Left forelimb (tissue), 1 donor: ENCODE measurements at places on chromosomes 5 and 9.

GRCh38 chr9:35935755-35936509 lies 22.0 kb downstream of the OR2S2 start:
- no peak for DNase-seq

DNA sequence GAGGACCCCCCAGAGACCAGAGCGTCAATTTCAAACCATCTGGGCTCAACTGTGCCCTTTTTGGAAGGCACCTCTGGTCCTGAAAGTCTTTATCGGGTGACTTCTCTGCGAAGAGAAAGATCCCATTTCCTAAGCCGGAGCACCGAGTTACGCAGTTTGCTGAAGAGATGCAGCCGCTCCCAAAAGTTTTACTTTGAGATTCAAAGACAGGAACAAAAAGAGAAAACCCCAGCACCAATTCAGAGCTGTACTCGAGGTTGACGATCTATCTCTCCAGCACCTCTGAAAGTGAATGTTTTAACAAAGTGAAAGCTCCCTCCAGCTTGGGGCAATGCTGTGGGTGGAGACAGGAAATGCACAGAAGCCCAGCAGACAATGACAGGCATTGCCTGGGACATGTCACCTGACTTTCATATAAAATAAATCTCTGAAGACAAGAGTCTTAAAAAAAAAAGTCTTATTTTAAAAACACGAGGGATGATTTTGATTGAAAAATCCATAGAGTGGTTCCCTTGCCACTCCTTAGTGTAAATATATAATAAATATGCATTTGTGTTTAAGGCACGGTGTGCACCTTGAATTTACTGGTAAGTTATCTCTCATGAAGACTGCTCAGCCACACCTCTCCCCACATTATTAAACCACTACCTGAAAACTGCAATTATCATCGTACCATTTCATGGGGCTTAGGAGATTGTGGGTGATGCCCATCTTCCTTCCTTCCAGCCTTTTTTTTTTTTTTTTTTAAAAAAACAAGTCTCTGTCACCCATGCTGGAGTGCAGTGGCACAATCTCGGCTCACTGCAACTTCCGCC lies 79.9 kb downstream of the FNBP1 start:
- DNase-seq = no peak

- DNase-seq = no peak
Measured at GRCh38 chr9:92719028-92719647, 45.5 kb downstream of the BICD2 start.

DNA sequence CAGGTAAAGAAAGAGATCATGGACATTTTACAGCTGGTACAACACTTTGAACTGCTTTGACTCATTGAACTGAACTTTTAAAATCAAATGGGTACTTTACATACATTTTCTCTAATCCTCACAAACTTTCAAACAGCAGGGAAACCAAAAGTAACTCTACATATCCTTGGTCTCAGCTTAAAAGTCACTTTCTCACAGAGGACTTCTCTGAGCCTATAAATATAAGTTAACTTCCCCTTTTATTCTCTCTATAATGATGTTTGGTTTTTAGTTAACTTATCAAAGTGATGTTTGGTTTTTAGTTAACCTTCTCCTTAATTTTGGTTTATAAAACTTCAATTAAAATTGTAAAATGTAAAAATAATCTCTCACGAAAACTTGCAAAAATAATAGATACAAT lies 209.8 kb downstream of the MCTP1 start:
- DNase-seq = no peak

DNA sequence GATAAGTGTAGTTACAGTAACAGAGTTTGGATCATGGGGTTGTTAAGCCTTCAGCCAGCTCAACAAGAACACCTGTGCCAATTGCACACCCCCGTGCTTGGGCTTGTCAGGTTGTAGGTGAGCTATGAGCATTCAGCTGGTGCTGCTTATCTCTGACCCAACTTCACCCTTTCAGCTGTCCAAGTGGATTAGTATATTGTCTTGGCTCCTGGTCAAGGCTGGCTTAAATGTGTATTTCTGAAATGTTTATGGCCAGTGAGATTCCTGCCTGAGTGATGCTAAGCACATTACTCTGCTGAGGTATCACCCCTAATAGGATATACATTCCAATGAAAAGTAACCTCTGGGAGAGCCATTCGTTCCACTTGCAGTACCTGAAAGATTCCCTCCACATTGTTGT lies 44.2 kb upstream of the LMNB1 start:
- DNase-seq = no peak

DNA sequence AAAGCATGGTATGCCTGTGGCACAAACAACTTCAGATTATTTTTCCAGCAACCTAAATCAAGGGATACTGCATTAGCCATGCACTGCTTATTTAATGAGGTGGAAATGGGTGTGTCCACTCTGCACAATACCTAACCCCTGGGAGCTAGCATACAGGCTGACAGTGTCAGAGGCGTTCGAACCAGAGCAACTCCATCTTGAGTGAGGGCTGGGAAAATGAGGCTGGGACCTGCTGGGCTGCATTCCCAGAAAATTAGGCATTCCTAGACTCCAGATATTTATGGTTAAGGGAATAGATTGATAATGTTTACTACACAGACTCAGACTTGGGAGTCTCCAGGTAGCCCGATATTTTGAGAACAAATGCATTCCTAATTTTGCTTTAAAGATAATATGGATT lies 2.8 kb downstream of the FGF1 start:
- no peak for DNase-seq

- no peak for DNase-seq
Measured at GRCh38 chr5:100623719-100624118, 88.5 kb downstream of the FAM174A start.

- no peak for DNase-seq
Measured at GRCh38 chr5:132444061-132444460, 46.5 kb downstream of the IRF1 start.

DNA sequence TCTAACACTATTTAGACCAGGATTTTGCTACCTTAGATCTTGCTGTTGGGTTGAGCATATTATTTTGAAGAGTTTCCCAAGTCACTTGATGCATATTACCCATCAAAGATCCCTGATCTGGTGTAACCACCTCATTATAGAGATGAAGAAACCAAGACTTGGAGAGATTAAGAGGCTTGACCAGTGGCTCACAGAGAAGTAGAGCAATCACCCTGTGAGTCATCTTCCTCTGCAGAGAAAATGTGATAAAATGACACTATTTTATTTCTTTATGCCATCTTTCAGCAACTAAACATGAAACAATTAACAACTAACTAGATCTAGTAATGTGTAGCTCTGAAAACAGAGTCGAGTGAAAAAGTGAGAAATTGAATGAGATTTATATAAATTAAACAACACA lies 76.1 kb downstream of the KIF4B start:
- no peak for DNase-seq

DNA sequence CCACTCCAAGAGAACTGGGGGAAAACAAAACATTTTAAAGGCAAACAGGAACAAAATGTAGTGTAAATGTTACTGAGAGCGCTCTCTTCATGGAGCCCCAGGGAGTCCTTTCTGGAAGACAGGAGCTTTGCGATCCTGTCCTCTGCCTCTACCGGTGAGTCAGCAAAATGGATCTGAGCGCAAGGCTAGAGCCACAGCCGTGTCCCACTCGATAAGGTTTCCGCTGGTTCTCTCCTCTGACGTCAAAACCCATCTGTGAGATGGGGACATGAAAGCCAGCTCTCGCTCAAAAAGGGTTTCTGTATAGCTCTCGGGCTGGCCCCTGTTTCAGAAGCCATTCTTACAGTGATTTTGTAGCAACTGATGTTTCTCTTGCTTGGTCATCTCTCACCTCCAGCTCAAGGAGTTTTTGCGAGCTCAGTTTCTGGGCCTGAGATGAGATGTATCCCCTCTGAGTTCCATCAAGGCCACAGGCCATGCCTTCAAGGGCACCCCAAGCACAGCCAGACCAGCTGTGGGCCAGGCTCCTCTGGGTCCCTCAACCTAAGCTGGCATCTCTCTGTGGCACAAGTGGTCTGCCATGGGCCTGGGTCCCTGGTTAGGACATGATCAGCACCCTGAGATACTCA lies 101.6 kb downstream of the FSTL4 start:
- DNase-seq = no peak

GRCh38 chr5:138241688-138242571 lies 28.8 kb upstream of the CDC23 start:
- peak; percentile 75 for DNase-seq

DNA sequence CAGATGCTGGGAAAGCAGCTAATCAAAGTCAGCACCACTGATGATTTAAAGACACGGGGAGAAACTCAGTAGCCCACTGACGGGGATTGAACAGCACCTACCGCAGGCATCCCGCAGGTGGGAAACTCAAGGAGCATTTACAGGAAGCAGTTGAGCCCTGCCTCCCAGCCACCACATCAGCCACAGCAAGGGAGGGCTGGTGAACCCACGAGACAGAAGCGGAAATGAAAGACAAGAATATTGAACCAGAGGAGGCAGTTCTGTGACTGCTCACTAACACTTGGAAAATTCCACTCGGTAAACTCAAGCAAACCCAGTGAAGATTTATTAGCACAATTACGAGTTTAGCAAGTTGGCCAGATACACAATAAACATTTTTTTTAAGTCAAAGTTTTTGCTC lies 10.6 kb upstream of the FAM163B start:
- no peak for DNase-seq

DNA sequence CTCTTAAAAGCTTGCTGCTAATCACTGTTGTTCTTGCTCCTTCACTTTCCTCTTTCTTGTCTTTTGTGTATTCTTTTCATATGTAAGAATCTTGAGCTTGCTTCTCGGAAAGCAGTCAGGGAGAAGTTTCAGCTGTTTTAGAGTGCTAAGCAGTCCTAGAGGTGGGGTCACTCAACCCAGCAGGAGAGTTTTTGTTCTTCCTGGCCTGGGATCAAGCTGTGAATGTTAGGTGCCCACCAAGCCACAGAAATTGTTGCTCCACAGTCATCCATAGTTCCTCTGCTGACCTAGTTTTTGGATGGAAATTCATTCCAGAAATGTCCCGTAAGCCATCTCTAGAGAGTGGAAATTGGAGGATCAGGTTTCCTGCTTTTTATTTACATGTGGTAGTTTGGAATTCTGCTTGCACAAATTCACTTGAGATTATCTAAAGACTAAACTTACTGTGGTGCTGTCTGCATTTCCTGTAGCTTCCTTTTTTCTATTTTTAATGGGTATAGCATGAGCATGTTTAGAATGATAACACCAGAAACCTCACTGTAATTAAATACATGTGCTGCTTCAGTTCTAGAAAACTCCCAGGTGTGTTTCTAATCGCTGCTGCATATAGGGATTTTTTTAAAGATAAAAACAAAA lies 108.7 kb downstream of the MAST4 start:
- DNase-seq = no peak

- peak; percentile 87 for DNase-seq
Measured at GRCh38 chr9:95505717-95506427, 10.9 kb downstream of the PTCH1 start.

GRCh38 chr5:33976307-33976706 lies 8.2 kb downstream of the SLC45A2 start:
- no peak for DNase-seq

GRCh38 chr5:90934738-90935137 lies 376.1 kb downstream of the ADGRV1 start:
- no peak for DNase-seq

GRCh38 chr5:42960506-42960905 lies 79.6 kb downstream of the ANXA2R start:
- no peak for DNase-seq

GRCh38 chr9:12538842-12539579 lies 154.2 kb upstream of the TYRP1 start:
- no peak for DNase-seq

DNA sequence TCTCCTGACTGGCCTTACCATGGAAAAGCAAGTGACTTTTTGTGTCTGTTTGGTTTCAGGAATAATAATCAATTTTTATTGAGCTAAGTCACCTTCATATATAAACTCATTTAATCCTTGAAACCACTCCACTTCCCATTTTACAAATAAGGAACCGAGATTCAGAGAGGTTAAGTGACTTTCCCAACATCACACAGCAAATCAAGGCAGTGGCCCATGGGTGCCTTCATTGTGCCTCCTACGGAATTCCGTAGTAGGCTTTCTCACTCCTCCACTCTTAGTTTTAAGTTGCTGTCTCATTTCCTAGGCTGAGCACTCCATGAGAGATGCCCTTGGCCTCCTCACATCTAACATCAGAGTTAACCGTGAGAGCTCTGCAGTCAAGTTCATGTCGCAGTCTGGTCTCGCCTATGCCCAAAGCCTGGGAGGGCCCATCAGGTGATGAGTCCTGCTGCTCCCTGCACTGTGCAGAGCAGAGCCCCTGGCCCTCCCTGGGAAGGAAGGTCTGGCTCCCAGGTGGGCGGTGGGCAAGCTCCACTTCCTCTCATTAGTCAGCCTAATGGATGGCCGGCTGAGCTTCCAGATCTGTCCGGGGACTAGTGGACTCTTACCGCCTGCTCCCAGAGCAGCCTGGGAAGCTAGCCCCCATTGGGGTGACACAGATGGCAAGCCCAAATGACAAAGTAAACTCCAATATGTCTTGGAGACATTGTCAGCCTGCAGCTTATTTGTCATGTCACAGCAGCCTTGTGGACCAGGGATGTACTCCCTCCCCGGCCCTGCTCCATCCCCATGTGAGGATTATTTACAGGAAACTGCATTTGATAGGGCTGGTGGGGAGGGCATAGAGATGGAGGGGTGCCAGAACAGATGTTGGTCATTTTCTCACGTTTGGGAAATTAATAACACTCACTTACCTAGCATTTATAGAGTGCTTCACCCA lies 123.4 kb downstream of the MVB12B start:
- peak; percentile 46 for DNase-seq

GRCh38 chr9:35374436-35374835 lies 115.5 kb upstream of the RUSC2 start:
- no peak for DNase-seq

DNA sequence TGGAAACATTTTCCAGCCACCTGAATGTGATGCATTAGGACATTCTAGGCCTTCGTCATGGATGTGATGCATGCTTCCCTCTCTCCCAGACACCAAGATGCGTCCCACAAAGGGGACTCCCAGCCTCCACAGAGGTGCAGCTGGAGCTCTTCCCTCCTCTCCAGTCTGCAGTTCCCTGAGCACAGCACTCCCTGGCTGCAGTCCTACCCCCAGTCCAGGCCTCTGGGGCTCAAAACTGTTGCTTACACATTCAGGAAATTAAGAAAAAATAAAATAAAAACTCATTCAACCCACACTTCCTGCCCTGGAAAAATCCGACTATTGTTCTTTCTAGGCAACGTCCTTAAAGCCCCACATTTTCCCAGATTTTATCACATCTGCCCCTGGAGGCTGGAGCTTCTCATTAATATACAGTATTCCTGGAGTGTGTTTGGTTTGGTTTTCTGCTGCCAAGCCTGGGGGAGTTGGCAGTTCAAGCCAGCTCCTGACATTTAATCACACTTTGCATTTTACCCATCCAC lies 78.4 kb upstream of the ICE1 start:
- no peak for DNase-seq

GRCh38 chr5:95830226-95830625 lies 7.7 kb upstream of the GLRX start:
- DNase-seq = no peak

GRCh38 chr5:126682856-126683255 lies 82.1 kb downstream of the PHAX start:
- DNase-seq = no peak

- DNase-seq = no peak
Measured at GRCh38 chr5:143758750-143759149, 53.2 kb upstream of the HMHB1 start.

GRCh38 chr9:22343218-22343611 lies 103.4 kb upstream of the DMRTA1 start:
- no peak for DNase-seq
